ENCODE measurements at places on chromosomes 12 and 14. TPM values are rescaled to one million over a fixed set of nuclear protein-coding genes. Genes with fewer than 3 reads are reported as not detected.

Gene MIP
- total RNA-seq: 3.6 TPM

Gene OR4E2
- total RNA-seq: 0.70 TPM

Gene KRT2
- 0.20 TPM for total RNA-seq

Gene RGS6
- 15.5 TPM for total RNA-seq

Gene IAPP
- total RNA-seq: 0.29 TPM

Gene MIPOL1
- 20.7 TPM for total RNA-seq

Gene PLEKHG3
- total RNA-seq: 11.0 TPM

Gene PLCZ1
- not detected for total RNA-seq

Gene IL26
- total RNA-seq: not detected

Gene KRT3
- total RNA-seq: not detected

Gene SERPINA9
- total RNA-seq: 0.44 TPM

Gene CD69
- total RNA-seq: 2.2 TPM

Gene CHMP4A
- 47.7 TPM for total RNA-seq

Gene SNAPC1
- 13.9 TPM for total RNA-seq

Gene STAB2
- total RNA-seq: 0.25 TPM

Gene FOXJ2
- 11.1 TPM for total RNA-seq

Gene CHST11
- 36.8 TPM for total RNA-seq

Gene GNB3
- 6.1 TPM for total RNA-seq

Gene FAM222A
- total RNA-seq: 13.5 TPM

Gene WASHC4
- total RNA-seq: 88.6 TPM

Gene PSMA6
- 823 TPM for total RNA-seq

Gene FLRT2
- total RNA-seq: 8.7 TPM

Gene GLT8D2
- 14.0 TPM for total RNA-seq

Gene FGF6
- total RNA-seq: not detected

Gene GPD1
- total RNA-seq: 2.2 TPM

Gene TMEM30B
- 0.27 TPM for total RNA-seq
